ENCODE measurements at places on chromosomes 3 and 15. TPM values are rescaled to one million over a fixed set of nuclear protein-coding genes. Genes with fewer than 3 reads are reported as not detected.

NLGN1 gene
- total RNA-seq, result 8.9 TPM

SPATA12 gene
- 0.13 TPM for total RNA-seq

TEX55 gene
- not detected for total RNA-seq

SH2D7 gene
- not detected for total RNA-seq

LRRC2 gene
- total RNA-seq, result 0.64 TPM

MAP6D1 gene
- 3.1 TPM for total RNA-seq

RLBP1 gene
- not detected for total RNA-seq

P2RY14 gene
- total RNA-seq, result not detected

GMPS gene
- 46.7 TPM for total RNA-seq

SH3GL3 gene
- not detected for total RNA-seq

UNC13C gene
- not detected for total RNA-seq

ACOX2 gene
- total RNA-seq, result not detected

SCAANT1 gene
- total RNA-seq, result not detected

SAMD7 gene
- not detected for total RNA-seq

ALDH1A2 gene
- total RNA-seq, result 2.3 TPM

PPM1L gene
- 2.5 TPM for total RNA-seq

ROPN1 gene
- not detected for total RNA-seq

ITIH4 gene
- 0.15 TPM for total RNA-seq

SEC22A gene
- total RNA-seq, result 40.9 TPM

FBXO45 gene
- total RNA-seq, result 11.1 TPM

DLL4 gene
- 24.1 TPM for total RNA-seq

UBP1 gene
- 58.6 TPM for total RNA-seq

AHSG gene
- not detected for total RNA-seq

EDEM1 gene
- total RNA-seq, result 33.8 TPM

SLC15A2 gene
- total RNA-seq, result not detected

ZNF662 gene
- total RNA-seq, result 1.1 TPM

IRAK2 gene
- total RNA-seq, result 21.6 TPM
